ENCODE measurements at places on chromosomes 11 and 22.

DNA sequence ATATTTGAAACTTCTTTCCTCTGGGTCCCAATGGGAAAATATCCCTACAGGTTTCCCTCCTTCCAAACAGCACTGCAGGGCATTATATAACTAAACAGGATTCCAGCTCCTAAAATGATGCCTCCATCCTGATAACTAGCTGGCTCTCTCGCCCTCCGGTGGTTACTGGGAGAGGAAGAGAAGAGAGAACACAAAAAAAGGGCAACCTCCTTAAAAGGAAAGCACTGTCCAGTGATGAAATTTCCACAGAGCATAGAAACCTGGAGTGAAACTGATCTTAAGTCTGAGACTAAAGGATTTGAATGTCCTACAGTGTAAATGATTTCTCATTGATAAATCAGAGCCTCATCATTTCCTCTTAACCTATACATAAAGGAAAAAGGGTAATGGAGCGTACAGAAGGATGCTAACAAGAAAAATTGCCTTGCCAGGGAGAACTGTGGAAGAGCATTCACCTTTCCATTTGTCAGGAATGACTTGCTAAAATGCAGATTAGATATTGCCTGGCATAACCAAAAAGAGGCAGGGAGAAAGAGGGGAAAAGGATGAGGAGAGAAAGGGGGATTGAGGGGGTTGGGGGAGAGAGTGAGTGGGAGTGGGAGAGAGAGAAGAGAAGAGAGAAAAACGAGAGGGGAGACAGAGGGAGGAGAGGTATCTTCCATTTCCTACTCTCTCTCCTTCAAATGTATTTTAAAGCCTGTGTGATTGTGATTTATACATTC is 121.3 kb downstream of the APOL5 start:
- no peak for DNase-seq

DNA sequence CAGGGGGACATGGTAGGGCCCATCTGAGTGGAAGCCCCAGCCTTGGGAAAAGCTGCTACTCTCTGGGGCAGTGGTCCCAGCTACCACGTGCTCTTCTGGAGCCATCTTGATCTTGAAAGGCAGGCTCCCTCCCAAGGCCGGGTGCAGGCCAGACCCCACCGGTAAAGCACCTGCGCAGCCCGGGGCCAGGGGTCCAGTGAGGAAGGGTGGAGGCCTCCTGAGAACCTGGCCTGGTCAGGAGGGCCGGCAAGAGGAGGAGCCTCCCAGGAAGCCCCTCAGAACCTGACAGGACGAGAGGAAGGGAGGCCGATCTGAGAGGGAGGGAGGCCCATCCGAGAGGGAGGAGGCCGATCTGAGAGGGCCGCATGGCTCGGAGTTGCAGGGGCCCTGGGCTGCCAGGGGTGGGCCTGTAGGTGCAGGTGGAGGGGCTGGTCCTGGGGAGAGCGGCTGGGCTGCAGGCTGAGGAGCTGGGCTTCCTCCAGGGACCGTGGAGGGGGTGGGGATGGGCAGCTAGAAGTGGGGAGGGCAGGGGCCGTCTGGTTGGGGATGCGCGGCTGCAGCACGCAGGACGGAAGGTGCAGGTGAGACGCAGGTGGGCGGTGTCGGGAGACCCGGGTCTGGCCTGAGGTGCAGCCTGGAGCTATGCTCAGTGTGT is 529 bp downstream of the GRAMD4 start:
- no peak for DNase-seq

GRCh38 chr11:124877631-124877909 is 12.3 kb downstream of the ROBO3 start:
- no peak for DNase-seq

GRCh38 chr11:118046964-118047700 is 29.7 kb upstream of the TMPRSS4 start:
- no peak for DNase-seq

DNA sequence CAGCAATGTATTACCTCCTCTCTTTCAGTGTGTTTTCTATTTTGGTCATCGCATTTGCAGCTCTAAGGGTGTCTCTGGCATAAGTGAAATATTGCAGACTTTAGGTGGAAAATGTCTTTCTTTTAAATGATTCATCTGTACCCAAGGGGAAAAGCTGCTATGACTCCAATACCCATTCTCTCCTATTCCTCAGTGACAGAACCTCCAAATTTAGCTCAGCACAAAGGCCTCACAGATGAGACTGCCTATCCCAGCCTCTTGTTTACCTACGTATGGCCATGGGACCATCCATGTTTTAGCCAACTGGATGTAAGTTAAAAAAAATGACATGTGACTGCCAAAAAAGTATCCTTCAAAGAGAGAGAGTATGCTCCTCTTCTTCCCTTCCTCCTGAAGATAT is 7.9 kb downstream of the MTMR2 start:
- DNase-seq = no peak

DNA sequence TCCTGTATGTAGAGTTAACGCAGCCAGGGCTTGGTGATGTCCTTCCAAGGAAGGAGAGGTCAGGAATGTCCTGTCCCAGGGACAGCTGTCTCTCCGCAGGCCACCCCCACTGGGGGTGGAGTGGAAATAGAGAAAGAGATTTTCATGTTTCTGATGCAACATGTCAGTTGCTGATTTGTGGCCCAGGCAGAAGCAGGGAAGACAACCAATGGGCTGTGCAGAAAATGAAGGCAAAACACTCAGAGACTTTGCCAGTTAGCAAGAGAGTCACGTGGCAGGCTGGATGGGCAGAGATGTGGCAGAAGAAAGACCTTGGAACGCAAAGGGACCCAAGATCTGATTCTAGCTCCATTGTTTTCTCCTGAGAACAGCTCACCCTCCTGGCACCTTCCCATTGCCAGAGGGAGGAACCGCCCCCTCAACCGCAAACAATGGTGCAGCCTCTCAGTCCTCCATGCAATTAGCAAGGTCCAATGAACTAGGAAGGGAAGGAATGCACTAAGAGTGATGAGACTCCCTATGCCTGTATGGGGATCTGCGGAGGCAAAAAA is 71.0 kb downstream of the SYN3 start:
- no peak for DNase-seq

- no peak for DNase-seq
Measured at GRCh38 chr11:115939104-115939730, 435.0 kb upstream of the CADM1 start.

GRCh38 chr11:18054511-18055103 is 8.5 kb upstream of the TPH1 start:
- DNase-seq = no peak

All from CD4-positive, alpha-beta T cell treated with Interleukin-12 subunit alpha and Interleukin-12 subunit beta, for 1 hour (primary cell).